ENCODE measurements at places on chromosomes 3 and 15.

GRCh38 chr3:101720851-101721840 is 3.3 kb upstream of the CEP97 start:
- DNase-seq: no peak

GRCh38 chr3:134643150-134643675 is 7.6 kb downstream of the KY start:
- DNase-seq: no peak

DNA sequence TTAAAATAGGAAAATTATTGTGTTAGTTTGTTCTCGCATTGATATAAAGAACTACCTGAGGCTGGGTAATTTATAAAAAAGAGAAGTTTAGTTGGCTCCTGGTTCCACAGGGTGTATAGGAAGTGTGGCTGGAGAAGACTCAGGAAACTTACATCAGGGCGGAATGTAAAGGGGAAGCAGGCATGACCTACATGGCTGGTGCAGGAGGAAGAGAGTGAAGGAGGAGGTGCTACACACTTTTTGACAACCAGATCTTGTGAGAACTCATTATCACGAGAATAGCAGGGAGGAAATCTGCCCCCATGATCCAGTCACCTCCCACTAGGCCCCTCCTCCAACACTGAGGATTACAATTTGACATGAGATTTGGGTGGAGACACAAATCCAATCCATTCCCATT is 490.7 kb downstream of the RBMS3 start:
- DNase-seq: no peak

GRCh38 chr15:52154896-52155865 is 36.0 kb downstream of the GNB5 start:
- DNase-seq: no peak

DNA sequence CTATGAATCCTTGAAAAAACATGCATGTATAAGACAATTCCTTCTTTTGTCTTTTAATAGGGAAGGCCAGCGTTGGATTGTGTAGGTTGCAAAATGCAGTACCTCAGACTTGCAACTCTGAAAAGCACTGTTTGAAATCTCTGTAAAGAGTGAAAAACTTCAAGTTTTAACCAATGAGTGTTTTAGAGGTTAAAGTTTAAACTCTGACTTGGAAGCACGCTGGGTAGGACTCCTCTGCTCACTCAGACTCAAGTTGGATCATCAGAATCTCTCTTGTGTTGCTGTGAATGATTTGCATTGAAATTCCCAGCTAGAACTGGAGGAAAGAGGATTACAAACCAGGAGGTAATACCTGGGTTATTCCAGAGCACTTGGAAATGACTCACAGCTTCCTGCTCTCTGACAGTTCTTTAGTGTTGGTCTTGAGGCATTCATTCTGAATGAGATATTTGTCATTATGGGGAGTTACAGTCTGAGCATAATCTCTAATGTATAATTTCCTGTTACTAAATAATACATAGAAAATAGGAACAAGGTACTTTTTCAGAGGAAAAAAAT is 49.1 kb downstream of the PLS1 start:
- peak; percentile 5 for DNase-seq

- DNase-seq: no peak
These were observed 5.9 kb downstream of the TGM4 start for GRCh38 chr3:44880284-44880683.

- DNase-seq: no peak
These were observed 698.1 kb downstream of the SI start for GRCh38 chr3:164380156-164380555.

DNA sequence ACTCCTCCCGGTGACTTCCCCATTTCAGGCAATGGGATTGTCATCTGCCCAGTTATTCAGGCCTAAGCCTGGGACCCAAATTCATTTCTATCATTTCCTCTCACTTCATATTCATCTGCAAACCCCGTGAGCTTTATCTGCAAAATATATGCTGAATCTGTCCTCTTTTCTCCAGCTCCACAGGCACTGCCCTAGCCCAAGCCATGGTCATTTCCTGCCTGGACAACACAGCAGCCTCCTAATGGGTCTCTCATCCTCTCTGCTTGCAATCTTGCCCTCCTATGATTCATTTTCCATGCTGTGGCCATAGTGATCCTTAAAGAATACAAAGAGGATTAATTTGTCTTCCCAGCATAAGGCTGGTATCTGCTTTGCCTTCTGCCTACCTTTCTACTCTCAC is 6.1 kb downstream of the RBP2 start:
- no peak for DNase-seq

- no peak for DNase-seq
These were observed 244.2 kb downstream of the TLE3 start for GRCh38 chr15:69853544-69853951.

GRCh38 chr3:4712109-4712508 is 219.0 kb downstream of the ITPR1 start:
- peak; percentile 61 for DNase-seq

DNA sequence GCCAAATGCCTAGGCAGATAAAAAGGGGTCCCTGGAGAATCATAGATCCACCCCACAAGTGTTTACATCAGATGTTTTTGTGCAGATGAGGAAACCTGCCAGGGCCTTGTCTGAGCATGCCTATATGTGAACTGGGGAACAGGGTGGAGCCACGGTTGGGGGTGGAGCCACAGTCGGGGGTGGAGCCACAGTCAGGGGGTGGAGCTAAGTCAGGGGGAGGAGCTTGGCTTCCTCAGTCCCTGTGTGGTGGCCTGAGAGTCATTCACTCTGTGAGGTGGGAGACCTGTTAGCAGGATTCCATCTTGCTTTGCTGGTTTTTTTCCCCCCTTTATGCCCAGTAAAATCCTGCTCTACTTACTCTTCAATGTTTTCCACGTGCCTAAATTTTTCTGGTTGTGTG is 57.8 kb upstream of the TGFBR2 start:
- no peak for DNase-seq

DNA sequence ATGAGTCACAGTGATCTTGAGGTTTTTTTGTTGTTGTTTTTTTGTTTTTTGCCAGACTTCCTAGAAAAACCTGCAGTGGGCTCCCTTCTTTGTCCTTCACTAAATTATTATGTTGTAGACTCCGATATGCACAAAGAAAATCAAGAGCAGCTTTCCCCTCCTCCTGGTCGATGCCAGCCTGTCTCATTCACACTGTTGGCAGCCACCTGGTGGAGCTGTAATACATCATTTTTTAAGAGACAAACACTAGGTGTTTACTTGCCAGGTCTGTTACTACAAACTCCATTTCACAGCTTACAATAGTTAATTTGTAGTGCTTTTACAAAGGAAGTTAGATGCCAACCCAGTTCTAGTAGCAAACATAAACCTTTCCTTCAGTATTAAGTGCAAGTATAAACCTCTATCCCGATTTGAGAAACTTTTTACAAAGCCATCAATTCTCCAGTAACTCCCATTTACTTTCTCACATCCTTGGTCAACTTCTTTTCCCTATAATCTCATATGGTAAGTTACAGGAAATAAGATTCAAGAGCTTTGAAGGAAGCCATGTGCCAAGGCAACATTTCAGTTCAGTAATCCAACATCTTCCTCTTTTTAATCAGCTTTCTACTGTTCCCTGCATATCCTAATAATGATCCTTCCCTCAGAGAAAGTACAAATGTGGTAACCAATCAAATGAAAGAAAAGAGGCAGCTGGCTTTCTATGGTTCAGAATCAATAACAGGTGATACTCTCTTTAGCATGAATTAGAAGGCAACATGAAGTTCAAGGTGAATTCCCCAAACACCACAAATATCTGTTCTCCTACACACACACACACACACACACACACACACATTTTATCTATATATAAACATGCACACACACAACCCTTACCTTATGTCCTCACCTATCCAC is 14.0 kb downstream of the AAGAB start:
- DNase-seq: no peak

GRCh38 chr3:111903067-111903511 is 44.0 kb downstream of the PHLDB2 start:
- no peak for DNase-seq

GRCh38 chr3:102195198-102195948 is 239.4 kb upstream of the ZPLD1 start:
- DNase-seq: peak; percentile 17

- DNase-seq: no peak
These were observed 308.6 kb upstream of the ATP11B start for GRCh38 chr3:182484682-182485081.

- DNase-seq: no peak
These were observed 244.3 kb downstream of the NR2F2 start for GRCh38 chr15:96574782-96575181.

- DNase-seq: no peak
These were observed 14.5 kb upstream of the TOP2B start for GRCh38 chr3:25679166-25679565.

- DNase-seq: no peak
These were observed 11.7 kb upstream of the SEMA3B start for GRCh38 chr3:50256978-50257890.

DNA sequence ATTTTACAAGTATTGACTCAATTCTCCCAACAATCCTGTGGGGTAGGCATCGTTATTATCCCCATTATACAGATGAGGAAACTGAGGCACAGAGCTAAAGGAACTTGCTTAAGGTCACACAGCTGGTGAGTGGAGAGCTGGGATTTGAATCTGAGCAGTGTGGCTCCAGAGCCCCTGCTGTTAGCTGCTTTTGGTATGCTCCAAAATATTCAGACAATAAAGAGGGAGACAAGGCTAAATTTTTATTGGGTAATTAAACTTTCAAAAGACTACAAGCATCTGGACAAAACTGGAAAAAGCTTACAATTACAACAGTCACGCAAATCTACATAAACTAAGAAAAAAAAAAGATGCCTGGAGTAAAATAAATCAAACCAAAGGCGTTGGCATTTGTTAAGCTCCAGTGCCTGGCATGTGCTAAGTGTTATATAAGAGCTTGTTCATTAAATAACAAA is 27.7 kb downstream of the CCDC13 start:
- no peak for DNase-seq

DNA sequence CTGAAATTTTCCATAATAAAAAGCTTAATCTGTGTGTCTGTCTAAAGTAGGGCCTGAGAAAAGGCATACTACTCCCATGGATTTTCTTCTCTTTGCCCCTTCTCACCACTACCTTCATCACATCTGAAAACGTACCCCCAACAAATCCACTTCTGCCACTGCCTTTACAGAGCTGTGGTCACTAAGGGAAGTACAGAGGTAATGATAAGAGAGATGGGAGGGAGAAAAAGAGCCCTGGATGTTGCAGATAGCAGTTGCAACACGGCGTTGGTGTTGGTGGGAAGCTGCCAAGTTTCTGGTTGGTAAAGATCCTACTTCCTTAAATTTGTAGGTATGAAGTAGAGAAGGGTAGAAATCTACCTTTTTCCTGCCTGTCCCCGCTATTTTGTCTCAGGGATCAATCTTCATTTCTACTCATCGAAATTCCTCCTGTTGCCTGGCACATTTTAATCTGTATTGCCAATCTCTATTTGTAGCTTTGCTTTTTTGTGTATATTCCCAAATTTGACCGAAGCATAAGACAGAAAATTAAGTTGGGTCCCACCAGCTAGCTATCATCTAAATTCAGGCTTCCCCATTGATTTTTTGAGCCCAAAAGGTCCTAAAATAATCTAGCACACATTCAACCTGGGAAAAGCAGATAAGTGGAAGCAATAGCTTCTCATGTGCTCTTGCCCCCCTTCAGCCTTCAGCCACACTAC is 102.9 kb downstream of the TFDP2 start:
- DNase-seq: no peak

GRCh38 chr3:135444058-135444457 is 521.5 kb upstream of the PPP2R3A start:
- DNase-seq: no peak

DNA sequence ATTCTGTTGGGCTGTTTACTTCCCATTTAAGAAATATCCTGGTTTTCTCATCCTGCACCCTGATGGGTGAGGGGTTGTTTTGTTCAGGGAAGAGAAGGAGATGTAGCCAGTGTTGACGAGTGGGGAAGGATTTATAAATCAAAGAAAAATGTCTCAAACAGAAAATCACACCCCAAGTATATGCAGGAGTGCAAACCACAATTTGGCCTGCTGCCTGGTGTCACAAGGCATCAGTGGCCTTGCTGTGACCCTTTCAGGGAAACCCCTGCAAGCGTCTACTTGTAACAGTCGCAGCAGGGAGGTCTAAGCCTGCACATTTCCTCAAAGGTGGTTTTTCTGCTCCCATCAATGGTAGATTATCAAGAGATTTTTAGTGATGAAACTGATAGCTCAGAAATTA is 132.6 kb upstream of the LRRN1 start:
- no peak for DNase-seq

GRCh38 chr15:65033659-65034269 is 4.3 kb upstream of the MTFMT start:
- DNase-seq: peak; percentile 23

GRCh38 chr3:46485779-46486175 is 12.0 kb upstream of the RTP3 start:
- no peak for DNase-seq

DNA sequence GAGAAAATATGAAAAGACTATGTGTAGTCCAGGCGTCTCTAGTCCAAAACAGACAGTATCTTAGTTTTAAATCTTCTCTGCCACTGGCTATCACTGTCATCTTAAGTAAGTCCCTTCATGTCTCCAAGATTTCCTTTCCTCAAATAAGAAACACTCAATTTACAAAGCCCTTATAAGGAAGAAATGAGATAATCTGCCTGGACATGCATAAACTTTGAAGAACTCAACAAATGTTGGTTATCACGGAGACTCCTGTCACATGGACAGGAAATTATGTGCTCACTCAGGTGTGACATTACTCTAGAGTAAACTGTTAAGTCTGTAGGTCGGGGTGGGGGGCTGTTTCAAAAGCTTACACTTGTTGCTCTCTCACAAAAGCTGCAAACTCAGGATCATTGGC is 91.9 kb downstream of the IMPG2 start:
- no peak for DNase-seq

GRCh38 chr3:139935866-139936817 is 1.2 kb downstream of the CLSTN2 start:
- peak; percentile 46 for DNase-seq

DNA sequence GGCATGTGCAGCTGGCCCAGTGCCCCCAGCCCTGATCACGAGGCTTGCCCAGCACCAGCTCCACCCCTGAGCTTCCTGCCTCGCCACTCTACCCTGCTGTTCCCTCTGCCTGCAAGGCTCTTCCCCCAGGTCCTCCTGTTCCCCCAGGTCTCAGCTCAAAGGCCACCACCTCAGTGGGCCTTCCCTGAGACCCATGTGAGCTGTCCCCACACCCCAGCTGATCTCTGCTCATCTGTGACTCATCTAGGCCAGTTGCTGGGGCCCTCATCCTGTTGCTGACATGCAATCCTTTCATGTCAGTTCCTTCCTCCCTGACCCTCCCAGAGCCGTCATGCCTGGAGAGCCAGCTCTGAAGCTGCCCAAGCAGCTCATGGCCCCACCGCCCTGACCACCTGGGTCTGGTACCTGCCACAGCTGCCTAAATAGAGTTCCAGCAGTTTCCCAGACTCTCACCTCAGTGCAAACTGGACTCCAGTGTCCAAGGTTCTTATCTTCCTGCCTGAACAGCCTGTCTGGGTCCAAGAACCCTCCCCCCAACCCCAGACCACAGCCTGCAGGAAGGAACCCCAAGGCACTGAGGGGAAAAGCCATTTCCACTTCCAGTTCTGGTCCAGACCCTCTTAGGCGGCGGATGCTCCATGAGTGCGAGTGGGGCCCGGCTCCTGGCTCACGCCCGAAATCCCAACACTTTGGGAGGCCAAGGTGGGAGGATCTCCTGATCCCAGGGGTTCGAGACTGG is 116.6 kb upstream of the IQSEC1 start:
- no peak for DNase-seq

- DNase-seq: no peak
These were observed 65.3 kb downstream of the ADAM10 start for GRCh38 chr15:58684036-58684710.

All from head of caudate nucleus (tissue), 42 donors.